NCI-H1436 treated with DMSO at 0.1 percent for 48 hours (cell line): ENCODE measurements at places on chromosomes 12 and 14.
A peak's percentile ranks its signal among the peaks of the same experiment; 100 is the strongest.

GRCh38 chr12:28032811-28033537, 60.4 kb upstream of the PTHLH start:
- DNase-seq: no peak

DNA sequence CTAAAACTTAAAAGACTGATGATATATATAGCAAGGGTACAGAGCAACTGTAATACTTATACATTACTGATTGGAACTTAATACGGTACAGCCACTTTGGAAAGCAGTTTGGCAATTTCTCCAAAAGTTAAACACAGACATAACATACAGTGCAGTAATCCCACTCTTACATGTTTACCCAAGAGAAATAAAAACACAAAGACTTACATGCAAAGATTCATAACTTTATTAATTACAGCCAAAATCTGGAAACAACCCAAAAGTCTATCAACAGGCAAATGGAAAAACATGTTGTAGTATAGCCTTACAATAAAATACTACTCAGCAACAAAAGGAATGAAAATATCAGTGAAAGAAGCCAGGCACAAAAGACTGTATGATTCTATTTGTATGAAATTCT, 84.6 kb downstream of the GARIN6 start:
- no peak for DNase-seq

GRCh38 chr12:82660541-82661325, 26.0 kb upstream of the TMTC2 start:
- DNase-seq: no peak

DNA sequence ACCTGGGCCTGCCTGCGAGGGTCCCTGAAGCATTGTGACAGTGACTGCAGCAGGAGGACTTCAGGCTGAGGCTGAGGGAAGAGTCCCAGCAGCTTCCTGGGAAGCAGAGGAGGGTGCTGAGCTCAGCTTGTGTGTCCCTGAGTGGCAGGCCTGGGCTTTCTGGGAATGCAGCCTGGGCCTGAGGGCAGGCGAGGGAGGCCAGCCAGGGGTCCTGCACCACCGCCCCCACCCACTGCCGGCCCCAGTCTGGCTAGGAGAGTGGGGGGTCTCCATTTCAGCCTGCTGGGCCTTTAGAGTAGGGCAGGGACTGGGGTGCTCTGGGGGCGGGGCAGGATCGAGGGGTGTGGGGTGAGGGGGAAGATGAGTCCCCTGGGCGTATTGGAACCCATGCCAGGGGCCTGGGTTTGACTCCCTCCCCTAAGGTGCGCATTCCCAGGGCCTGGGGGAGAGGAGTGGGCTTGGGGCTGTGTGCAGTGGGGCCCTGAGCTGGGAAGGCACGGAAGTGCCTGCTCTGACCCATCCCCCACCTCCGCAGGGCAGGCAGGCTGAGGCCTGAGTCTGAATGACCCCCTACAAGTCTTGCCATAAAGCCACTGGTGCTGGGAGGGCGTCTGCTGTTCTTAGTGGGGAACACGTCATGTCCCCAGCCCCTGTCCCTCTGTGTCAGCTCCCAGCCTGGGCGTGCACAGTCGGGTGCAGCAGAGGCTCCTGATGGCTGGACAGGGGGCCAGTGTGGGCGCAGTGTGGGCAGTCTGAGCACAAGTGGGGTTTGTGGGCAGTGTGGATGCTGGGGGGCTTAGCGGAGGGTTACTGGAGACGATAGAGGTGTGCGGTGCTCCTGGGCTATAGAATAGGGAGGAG, 46.4 kb downstream of the KRT80 start:
- DNase-seq: no peak

DNA sequence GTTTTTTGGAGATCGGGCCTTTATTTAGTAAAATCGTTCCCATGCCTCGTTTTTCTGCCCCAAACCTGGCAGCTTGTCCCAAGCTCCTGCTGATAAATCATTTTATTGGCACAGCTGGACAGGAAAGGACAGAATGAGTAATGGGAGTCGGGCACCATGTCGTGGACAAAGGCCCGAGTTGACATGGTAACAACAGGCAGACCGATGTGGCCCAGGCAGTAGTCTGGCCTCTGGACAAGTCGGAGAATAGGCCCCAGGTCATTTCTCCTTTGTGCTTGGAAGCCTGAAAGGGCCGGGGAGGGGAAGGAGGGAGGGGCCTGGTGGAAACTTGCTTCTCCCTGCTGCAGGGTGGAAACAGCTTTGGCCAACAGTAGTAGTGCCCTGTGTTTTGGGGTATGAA, 234.9 kb downstream of the SUDS3 start:
- DNase-seq: no peak

GRCh38 chr12:67592228-67593011, 56.1 kb upstream of the DYRK2 start:
- no peak for DNase-seq

- no peak for DNase-seq
Measured at GRCh38 chr12:98262902-98263301, 252.5 kb upstream of the TMPO start.

DNA sequence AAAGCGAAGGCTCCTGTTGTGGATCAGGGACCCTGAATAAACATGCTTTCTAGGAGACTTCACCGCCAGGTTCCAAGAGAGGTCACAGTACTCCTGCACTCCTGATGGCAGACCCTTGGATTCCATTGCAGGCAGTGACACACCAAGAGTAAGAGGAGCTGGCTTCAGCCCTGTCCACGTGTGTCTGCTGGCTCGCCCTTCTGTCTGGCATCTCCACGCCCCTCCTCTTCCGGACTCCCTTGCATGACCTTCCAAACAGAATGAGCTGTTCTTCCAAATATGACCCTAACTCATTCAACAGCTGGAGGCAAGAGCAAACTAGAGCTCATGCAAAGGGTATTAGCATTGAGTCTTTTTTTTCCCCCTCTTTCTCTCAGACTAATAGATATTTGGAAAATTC, 233.0 kb upstream of the PLEKHG7 start:
- DNase-seq: no peak

- no peak for DNase-seq
Measured at GRCh38 chr14:103456167-103456835, 66.3 kb downstream of the CKB start.

- DNase-seq: no peak
Measured at GRCh38 chr14:103881268-103882201, 34.2 kb upstream of the PPP1R13B start.

DNA sequence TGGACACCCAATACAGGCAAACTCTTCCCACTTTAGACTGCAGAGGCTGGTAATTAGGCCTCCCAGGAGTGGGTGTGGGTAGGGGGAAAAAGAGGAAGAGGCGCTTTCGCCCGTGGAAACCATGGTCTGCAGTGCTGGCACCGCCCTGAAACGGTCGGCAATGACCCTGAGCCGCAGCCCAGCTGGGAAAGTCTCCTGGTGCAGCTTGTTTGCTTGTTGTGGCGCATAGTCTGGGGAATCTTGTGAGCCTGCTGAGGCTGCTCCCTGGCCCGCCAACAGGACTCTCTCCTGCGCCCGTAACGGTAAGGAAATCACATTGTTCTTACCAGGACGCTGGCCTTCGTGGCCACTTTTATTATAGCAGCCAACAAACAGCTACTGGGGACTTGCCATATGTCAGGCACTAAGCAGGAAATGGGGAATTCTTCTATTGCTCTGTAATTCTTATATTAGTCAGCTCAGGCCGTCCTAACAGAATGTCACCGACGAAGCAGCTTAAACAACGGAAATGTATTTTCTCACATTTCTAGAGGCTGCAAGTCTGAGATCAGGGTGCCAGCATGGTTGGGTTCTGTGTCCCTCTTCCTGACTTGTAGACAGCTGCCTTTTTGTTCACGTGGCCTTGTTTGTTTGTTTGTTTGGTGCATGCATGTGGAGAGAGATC, 52.5 kb upstream of the RIN3 start:
- DNase-seq: no peak

- DNase-seq: no peak
Measured at GRCh38 chr12:86521870-86522269, 265.7 kb upstream of the MGAT4C start.

- no peak for DNase-seq
Measured at GRCh38 chr14:56703947-56704346, 106.3 kb downstream of the OTX2 start.

DNA sequence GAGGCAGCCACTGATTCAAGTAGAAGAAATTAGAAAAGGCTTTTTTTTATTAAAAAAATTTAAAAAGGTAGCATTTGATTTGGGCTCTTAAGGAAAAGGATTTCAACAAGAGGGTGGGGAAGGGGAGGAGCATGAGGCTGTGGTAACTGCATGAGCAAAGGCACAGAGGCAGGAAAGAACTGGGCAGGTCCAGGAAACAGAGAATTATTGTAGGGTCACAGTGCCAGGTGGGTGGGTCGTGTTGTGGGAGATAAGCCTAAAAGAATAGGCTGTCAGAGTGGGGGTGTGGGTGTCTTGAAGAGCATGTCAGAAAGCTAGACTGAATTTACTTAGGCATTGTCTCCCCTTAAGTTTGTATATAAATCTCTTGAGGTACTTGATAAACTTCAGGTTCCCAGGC, 7.8 kb downstream of the LIMA1 start:
- no peak for DNase-seq

DNA sequence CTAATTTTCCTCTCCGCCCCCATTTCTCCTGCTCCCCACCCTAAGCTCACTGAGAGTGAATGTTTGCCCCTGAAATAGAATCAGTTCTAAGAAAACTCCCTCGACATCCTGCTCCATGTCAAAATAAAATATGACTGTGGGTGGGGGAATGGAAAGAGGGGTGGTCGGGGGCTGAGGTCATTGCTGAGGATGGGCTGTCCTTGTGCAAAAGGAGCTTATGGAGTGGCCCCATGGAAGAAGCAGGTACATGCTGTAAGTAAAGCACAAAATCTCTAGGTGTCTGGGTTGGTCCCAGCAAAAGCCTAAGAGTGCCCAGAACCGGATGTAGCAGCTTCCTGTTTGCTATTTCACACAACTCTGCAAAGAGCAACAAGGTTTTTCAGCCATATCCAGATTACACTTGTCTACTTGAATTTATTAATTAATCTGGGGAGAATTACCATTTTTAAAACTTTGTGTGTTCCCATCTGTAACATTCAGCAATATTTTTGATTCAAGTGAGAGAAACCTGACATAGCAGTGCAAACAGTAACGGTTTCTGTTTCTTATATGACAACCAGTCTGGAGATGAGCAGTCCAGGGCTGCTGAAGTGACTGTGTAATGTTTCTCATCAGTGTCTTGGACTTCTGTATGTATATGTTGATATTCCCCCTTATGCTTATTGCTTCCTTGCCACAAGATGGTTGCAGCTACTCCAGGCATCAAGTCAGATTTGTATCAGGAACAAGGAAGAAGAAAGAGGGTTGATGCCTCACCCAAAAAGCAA, 40.4 kb upstream of the GZMB start:
- DNase-seq: no peak

- DNase-seq: no peak
Measured at GRCh38 chr12:116922194-116922897, 11.6 kb downstream of the FBXW8 start.

DNA sequence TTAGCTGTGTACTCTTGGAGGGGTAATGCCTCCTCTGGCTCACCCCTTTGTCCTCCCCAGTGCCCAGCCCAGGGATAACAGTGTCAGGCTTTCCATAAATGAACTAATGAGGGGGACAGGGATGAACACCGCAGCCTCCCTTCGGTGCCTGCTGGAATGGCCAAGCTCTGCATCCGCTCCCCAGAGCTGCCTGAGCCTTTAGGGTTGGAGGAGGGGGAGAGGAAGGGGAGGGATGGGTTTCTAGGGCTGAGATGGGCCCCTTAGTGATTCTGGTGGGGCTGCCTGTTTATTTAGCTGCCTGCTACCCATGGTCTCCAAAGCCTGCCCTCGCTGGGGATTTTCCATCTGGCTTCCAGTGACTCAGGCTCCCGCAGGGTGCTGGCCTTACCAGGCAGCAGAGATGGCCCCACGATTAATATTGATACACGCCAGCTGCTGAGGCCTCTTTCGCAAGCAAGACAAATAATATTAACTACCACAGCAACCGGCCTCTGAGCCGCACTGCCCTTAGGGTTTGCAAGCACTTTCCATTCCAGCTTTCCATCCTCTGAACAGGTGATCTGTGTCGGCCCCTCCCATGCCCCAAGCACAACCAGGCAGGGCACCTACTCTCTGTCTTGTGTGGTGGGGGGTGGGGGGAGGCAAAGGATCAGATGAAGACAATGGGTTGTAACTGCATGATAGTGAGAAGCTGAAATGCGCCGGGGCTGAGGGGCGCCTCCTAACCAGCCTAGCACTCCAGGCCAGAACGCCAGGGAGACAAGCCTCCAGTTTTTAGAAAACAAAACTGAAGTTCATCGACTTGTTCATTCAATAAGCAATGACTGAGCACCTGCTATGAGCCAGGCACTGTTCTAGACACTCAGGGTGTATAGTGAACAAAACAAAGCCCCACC, 56.7 kb downstream of the C14orf132 start:
- no peak for DNase-seq

DNA sequence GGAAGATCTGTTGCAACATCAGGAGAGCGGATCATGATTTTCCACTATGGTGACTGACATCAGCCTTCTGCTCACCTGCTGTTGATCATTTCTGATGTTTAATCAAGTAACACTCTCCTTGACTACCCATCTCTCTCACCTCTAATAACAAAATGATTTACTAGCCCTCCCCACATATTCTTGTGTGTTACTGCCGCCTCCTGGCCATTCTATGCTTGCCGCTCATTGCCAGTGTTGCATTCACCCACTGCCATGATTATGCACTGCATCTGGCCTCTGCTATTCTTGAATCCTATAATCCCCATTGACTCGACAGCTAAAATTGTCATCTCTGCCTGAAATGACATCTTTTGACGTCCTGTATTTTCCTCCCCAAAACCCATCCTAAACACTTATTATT, 113.8 kb downstream of the RERGL start:
- no peak for DNase-seq

DNA sequence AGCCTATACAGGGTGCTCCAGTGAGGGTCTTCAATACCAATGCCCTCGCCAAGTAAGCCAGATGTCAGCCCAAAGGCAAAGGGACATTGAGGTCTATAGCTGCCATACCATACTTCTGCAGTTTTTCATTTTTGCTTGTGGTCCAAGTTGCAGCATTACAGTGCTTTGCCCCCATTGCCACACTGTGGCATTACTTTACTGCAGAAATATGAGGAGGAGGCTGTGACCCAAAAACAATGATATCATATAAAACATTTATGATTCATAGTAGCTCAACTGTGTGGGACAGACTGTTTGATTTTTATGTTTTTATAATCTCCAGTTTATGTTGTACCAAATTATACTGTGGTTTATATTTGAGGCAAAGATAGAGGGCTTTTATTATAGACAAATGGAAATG, 64.1 kb downstream of the KIAA0586 start:
- DNase-seq: no peak

DNA sequence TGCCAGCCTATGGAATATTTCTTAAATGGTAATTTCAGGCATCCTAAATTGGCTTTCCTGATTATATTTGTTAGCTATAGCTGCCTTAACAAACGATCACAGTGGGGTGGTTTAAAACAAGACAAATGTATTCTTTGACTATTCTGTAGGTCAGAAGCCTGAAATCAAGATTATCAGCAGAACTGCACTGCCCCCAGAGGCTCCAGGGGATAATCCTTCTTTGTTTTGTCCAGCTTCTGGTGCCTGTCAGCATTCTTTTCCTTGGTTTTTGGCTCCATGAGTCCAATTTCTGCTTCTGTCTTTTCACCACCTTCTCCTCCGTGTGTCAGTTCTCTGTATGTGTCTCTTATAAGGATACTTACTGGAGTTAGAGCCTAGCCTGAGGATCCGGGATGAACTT, 1282.2 kb upstream of the USP15 start:
- DNase-seq: no peak

GRCh38 chr12:57299514-57300016, 48.6 kb upstream of the STAC3 start:
- DNase-seq: peak; percentile 8
